HFF-Myc (cell line): ENCODE measurements at places on chromosomes 13 and 19.

DNA sequence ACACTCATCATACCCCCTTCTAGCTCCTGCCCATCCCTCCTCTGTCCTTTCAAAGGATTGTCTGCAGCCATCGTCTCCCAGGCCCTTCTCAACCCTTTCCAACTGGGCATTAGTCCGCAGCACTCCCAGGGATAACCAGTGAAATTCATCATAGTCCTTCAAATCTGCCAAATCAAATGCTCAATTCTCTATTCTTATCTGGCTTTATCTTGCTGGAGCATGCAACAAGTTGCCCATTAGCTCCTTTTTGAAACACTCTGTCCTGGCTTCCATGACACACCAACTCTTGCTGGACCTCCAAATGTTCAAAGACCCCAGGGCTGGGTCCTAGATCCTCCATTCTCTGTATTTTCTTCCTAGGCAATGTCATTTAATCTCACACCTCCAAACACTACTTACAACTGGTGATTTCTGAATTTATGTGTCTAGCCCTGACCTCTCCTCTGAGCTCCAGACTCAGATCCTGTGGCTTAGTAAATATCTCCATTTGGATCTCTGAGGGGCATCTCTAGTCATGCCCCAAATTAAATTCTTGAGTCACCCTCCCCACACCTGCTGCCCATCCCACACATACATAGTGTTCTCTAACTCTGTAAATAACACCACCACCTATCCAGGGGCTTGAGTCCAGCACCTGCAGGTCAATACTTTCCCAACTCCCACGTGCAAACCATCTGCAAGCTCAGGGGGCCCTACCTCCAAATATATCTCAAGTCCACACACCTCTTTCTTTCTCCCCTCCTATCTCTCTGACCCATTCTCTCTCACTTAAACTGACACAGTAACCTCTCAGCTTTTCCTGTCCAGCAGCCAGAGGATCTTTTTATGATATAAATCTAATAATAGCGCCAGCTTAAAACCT lies 9.1 kb upstream of the ANKRD10 start:
- DNase-seq: no peak

DNA sequence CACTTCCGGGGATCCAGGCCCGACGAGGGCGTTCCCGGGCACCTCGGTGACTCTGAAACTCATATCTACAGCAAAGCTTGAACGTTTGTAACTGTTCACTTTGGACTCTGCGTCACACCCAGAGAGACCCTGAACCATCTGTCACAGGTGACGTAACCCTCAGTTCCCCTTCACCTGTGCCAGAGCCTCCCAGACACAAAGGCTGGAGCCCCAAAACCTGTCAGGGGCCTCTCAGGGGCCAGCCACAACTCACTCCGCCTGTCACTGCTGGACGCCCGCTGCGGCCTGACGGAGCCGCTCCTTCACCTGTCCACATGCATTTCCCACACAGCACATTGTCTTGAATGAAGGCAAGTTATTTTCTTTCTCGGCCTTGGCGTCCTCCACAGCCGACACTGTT lies 8.0 kb downstream of the RASA3 start:
- no peak for DNase-seq

DNA sequence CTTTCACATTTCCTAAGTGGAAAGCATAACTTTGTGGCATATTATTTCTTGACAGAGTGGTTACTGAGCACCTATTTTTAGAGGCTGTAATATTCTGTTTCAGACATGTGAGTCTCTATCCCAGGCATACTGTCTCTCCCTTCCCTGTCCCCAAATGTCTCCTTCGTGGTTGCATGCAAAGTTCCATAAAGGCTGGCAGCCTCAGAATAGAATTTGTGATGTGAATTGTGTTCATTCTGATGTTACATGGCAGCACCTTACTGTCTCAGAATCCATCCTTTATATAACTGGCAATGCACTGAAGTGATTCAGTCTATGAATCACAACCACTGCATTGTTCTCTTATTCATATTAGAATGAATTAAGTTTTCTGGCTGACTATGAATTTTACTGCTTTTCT lies 89.0 kb upstream of the SLC7A1 start:
- DNase-seq: no peak

GRCh38 chr13:83879431-83880171 lies 2.7 kb downstream of the SLITRK1 start:
- DNase-seq: no peak

DNA sequence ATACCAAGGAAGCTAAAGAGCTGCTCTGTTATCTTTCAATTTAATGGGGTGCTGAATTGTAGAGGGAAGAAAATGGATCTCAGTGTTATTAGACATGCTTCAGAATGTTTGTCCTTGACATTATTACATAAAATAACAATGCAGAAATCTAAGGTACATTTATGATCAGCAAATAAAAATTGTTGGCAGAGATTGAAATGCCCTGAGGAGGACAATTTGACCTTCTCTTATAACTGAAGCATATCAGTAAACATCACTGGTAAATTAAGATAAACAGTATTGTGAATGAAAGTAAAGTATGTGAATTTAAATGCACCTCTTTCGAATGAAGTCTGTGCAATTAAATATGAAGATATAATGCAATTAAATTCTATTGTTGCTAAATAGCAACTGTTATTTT lies 1362.1 kb upstream of the ATXN8OS start:
- no peak for DNase-seq

DNA sequence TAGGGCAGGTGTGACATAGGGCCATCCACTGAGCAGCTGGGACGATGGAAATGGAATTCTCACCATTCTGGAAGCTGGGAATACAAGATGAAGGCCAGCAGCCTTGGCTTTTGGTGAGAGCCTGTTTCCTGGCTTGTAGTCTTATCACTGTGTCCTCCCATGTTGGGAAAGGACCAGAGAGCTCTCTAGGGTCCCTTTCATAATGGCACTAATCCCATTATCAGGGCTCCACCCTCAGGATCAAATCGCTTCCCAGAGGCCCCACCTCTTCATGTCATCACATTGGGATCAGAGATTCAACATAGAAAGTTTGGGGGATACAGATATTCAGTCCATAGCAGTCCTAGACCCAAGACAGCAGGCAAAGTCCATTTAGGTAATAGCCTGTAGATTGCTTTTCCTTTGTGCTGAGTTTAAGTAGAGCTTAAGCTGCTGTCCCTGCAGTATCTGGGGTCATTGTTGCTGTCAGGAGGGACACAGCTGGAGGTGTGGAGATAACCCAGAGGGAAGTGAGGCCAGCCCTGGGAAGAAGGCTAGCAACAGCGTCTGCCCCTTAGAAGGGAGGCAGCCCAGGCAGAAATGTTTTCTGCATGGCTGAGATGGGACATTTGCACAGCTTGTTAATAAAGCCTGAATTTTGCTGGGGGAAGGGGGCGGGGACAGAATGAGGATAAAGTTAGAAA lies 136.5 kb upstream of the GPR12 start:
- DNase-seq: no peak

DNA sequence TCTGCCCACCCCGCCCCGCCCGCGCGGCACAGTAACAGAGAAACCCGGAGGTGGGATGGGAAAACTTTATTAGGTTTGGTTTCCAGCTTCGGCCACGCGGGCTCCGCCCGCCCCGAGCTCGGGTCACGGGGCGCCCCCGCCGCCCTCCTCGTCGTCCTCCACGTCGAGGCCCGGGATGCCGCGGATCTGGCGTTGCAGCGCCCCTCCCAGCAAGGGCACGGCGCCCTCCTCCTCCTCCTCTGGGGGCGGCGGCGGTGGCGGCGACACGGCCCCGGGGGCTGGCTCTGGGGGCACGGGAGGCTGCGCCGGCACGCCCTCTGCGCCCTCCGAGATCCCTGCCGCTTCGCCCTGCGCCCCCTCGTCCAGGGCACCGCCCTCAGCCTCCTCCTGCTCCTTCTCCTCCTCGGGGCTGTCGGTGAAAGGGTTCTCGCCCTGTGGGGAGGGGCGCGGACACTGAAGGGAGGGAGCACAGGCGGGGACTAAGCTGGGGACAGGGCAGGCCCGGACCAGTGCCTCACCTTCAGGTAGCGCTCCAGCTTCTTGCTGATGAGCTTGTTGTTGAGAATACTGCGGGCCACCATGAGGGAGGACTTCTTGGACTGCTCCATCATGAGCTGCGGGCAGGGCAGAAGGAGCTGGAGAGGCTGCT lies 536 bp upstream of the AKAP8 start:
- no peak for DNase-seq

DNA sequence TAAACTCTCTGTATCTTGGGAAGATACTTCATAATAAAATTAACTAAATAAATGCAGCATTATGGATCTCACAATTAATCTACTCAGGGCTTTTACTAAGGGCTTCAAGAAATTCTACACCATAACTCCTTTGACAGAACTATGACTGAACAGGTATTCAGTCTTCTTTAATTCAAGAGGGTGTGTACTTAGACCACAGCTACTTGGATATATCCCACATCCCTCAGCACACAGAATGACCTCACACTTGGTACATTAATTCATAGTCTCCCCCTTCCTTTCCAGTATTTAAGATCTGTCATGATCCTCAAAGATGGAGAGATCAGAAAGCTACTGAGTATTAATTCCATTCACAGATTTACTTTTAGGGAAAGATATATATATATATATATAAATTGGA lies 11.6 kb downstream of the DIAPH3 start:
- DNase-seq: no peak

DNA sequence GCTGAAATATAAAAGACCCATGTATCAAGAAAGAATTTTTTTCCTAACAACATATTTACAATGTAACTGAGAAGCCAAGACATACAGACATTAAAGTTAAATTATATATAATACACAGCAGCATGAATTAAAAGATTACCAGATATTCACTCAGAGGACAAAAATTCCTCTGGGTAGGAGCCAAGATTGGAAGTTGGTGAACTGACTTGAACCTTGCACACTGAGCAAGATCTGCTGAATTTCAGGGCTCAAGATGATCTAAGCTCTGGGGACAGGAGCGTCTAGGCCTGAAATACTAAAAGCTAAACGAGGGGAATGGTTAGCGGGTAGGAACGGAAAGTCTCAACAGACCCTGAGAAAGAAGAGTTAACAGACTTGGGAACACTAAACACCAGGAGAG lies 8.5 kb downstream of the FOXO1 start:
- DNase-seq: no peak

DNA sequence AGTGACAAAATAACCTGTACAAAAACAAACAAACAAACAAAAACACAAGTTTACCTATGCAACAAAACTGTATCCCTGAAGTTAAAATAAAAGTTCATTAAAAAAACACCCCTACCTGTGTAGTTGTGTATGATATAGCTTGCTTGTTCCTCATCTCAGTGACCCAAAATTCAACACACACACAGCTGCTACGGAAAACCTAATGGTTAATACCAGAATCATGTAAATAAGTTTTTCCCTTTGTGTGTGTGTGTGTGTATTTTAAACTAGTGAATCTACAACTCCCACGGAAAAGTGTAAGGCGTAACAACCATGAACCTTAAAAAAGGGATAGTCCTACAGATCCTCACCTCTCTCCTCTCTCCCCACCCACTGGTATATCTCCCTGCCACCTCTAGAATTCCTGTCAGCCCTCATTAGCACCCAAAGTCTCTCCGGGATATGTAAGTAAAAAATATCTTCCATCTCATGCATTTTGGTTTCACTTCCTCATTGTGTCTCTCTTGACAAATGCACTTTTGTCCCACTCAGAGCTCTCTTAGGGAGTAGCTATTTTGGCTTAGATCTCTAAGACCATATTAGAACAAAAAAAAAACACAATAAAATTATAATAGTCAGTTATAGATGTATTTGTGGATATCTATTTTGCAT lies 2236.5 kb downstream of the PCDH9 start:
- no peak for DNase-seq

DNA sequence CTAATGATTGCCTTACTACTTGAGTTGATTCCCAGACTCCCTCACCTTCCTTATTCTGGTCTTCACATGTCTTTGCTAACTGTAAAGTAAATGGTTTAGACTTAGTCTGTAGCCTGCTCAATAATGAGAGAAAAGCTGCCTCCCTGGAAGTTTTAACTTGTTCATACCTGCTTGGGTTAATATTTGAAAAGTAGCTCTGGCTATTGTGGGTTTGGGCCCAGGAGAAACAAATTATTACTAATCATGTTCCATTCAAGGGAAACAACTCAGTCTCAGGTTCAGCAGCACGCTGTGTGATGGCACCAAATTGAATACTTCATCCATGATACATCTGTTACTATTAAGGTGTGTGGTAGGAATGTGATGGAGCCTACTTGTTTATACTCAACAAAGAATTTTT lies 75.0 kb downstream of the ZMYM2 start:
- no peak for DNase-seq
